ENCODE measurements at places on chromosomes 6 and 20. TPM values are rescaled to one million over a fixed set of nuclear protein-coding genes. Genes with fewer than 3 reads are reported as not detected.

Gene OXT
- total RNA-seq, result not detected

DNA sequence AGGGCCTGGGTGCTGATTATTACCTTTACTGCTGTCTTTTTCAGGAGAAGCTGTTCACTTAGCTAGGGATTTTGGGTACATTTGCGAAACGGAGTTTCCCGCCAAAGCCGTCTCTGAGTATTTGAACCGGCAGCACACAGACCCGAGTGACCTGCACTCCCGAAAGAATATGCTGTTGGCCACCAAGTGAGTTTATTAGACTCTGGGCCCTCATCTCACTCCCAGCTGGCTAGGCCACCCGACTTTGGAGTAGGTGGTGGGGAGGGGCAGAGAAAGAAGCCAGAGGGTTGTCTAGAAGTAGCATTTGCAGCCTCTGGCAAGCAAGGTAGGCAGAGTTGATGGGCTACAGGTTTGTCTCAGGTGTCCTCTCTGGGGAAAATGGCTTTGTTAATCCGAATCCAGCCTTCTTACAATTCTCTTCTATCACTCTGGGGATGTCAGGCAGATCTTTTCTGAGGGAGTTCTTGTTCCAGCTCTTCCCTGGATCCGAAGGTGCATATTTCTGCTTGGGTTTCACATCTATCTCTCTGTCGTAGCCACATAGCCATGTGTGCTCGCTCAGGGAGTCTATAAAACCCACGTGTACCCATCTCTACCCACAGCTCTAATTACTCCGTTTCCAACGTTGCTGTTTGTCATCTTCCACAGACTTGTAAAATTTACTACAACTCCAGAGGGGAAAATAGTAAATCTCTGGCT, 21.6 kb downstream of the TFAP2B start:
- H3K36me3 ChIP-seq, result no peaks in the 10 kb centered on the region
- peaks cover 100% of the 10 kb centered on the region for H3K27me3 ChIP-seq

- peak overlapping the region; percentile 95 for H3K27ac ChIP-seq
- H3K36me3 ChIP-seq, result no peaks in the 10 kb centered on the region
- peaks cover 74% of the 10 kb centered on the region for H3K4me1 ChIP-seq
- DNase-seq, result peak; percentile 75
Measured at GRCh38 chr20:64053841-64054661, 4.6 kb upstream of the SOX18 start.

Gene CRISP2
- total RNA-seq, result not detected

- no peaks in the 10 kb centered on the region for H3K4me1 ChIP-seq
- peaks cover 85% of the 10 kb centered on the region for H3K36me3 ChIP-seq
- no peak overlapping the region for H3K27ac ChIP-seq
- DNase-seq, result no peak
Measured at GRCh38 chr6:116595247-116595646, 21.0 kb upstream of the RSPH4A start.

DNA sequence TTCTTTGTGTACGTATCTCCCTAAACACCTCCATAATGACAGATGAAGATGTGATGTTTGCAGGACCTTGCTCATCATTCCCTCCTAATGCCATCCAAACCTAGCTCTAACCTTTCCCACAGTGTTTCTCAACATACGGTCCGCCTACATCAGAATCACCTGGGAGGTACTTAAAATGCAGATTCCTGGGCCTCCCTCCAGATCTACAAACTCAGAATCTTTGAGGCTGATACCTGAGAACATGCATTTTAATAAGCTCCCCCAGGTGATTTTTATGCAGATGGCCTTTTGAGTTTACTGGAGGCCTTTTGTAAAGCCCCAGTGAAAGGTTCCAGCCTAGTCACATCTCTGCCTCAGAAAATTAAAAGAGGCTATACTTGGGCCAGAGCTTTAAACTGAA, 40.5 kb downstream of the METTL24 start:
- no peak overlapping the region for H3K4me3 ChIP-seq
- DNase-seq, result no peak
- H3K27me3 ChIP-seq, result no peaks in the 10 kb centered on the region
- H3K36me3 ChIP-seq, result no peaks in the 10 kb centered on the region
- H3K27ac ChIP-seq, result no peak overlapping the region
- H3K4me1 ChIP-seq, result no peaks in the 10 kb centered on the region

DNA sequence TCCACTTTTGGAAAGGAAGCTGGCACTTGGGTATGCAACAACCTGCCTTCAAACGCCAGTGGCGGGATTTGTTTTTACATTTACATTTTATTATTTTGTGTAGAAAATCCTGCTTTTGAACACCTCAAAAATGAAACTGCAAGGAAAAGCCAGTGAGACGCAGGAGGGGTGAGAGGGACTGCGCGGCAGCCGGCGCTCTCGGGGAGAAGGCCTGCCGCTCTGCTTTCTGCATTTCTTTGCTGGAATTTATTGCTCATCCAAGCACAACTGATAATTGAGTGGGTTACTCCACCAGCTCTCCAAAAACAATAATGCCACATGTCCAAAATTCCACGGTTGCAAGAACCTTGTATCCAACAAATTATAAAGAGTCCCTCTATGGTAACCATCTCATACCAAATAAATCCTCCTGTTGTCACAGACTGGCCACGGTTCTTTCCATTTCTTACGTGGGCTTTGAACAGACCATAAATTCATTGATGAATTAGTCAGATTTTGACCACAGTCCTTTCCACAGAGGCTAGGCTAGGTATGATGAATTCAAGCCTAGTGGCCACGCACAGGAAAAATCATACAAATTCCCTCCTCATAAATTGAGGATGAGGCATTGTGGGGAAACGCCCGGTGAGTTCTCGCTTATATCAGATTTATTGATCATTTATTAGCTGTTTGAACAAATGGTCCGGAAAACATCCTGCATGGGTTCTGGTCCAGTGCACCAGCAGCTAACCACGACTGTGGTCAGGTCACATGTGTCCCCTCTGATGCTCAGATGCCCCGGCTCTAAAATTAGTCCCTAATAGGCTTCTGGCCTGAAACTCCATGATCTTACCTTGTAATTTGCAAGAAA, 31.6 kb upstream of the FOXC1 start:
- H3K27me3 ChIP-seq, result peaks cover 11% of the 10 kb centered on the region
- H3K4me3 ChIP-seq, result no peak overlapping the region
- DNase-seq, result no peak
- no peak overlapping the region for H3K27ac ChIP-seq
- no peaks in the 10 kb centered on the region for H3K36me3 ChIP-seq

- H3K4me1 ChIP-seq, result no peaks in the 10 kb centered on the region
- DNase-seq, result no peak
- H3K27me3 ChIP-seq, result no peaks in the 10 kb centered on the region
- no peaks in the 10 kb centered on the region for H3K36me3 ChIP-seq
Measured at GRCh38 chr20:54502179-54502578, 26.8 kb downstream of the DOK5 start.

- peaks cover 21% of the 10 kb centered on the region for H3K4me1 ChIP-seq
- H3K36me3 ChIP-seq, result no peaks in the 10 kb centered on the region
- DNase-seq, result no peak
Measured at GRCh38 chr6:68639826-68640490, 4.9 kb downstream of the ADGRB3 start.

GRCh38 chr20:45963059-45964005, 8.7 kb downstream of the ZNF335 start:
- DNase-seq, result no peak
- no peaks in the 10 kb centered on the region for H3K4me1 ChIP-seq
- H3K36me3 ChIP-seq, result peaks cover 100% of the 10 kb centered on the region
- H3K27ac ChIP-seq, result no peak overlapping the region
- H3K4me3 ChIP-seq, result no peak overlapping the region

Gene OPN5
- not detected for total RNA-seq

GRCh38 chr20:42779216-42779615, 410.5 kb downstream of the PTPRT start:
- H3K36me3 ChIP-seq, result no peaks in the 10 kb centered on the region
- H3K27ac ChIP-seq, result no peak overlapping the region
- no peak overlapping the region for H3K4me3 ChIP-seq
- peaks cover 8% of the 10 kb centered on the region for H3K27me3 ChIP-seq
- H3K4me1 ChIP-seq, result no peaks in the 10 kb centered on the region

- H3K4me1 ChIP-seq, result no peaks in the 10 kb centered on the region
- H3K36me3 ChIP-seq, result no peaks in the 10 kb centered on the region
- no peak for DNase-seq
- H3K4me3 ChIP-seq, result no peak overlapping the region
Measured at GRCh38 chr6:1851681-1852456, 242.2 kb downstream of the FOXC1 start.

Gene ETV7
- not detected for total RNA-seq

Gene TMEM14A
- total RNA-seq, result 10.9 TPM

DNA sequence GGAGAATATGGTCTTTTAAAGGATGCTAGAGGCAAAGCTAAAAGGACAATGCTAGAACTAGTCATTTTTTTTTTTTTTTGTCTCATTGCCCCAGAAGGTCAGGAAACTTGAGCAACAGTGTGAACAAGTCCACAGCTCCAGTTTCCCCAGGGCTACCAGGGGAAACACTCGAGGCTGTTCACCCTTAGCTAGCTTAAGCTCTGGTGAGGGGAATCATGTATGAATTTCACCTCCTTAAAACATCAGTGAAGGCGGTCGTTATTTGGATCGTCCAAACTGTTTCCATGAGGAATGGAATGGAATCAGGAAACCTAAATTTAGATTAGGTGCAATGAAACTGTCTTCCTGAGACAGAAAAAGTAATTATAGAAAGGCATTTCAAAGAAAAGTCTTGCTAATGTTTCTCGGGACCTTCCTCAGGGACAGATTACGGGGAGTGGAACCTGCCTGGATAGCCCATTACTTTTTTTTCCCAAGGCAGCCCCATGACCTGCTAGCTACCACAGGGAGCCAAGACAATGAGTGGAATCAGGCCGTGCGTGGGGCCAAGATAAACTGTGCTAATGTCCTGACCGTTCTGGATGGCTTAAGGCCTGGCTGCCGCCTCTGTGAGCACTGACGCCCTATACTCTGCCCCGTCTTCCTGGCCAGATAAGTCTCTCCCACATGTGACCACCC, 164.8 kb upstream of the SGK1 start:
- H3K27ac ChIP-seq, result peak overlapping the region; percentile 76
- no peak overlapping the region for H3K4me3 ChIP-seq
- H3K27me3 ChIP-seq, result no peaks in the 10 kb centered on the region
- DNase-seq, result peak; percentile 62

GRCh38 chr20:45935416-45936046, 1.0 kb downstream of the PCIF1 start:
- H3K36me3 ChIP-seq, result peaks cover 36% of the 10 kb centered on the region
- no peaks in the 10 kb centered on the region for H3K27me3 ChIP-seq
- no peak for DNase-seq
- H3K4me1 ChIP-seq, result peaks cover 41% of the 10 kb centered on the region

DNA sequence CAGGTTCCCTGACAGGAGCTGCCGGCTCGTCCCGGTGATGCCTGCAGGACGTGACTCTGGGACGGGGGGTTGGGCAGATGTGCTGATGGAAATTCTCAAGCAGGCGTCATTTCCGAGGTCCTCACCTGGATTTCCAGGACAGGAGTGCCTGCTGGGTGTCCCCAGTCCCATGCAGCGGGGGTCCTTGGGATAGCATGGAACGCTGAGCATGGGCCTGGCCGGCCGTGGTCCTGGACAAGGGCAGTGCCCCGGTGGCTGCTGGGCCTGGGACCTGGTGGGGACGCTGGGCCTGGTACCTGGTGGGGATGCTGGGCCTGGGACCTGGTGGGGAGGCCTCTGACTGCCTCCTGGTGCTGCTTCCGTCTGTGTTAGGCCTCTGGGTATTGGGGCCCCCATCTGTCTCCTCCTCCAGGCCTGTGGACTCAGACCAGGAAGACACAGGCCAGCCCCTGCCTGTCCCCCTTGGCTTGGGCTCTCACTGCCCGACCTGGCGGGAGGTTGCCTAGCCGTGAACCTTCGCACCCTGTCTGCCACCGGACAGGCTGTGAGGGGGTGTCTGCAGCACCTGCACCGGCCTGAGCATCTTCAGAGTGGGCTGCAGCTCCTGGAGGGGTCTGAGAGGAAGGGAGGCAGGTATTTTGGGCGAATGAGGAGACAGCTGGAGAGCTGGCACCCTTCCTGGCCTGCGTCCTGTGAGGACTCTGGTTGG, 6.2 kb downstream of the RTEL1 start:
- peaks cover 5% of the 10 kb centered on the region for H3K4me1 ChIP-seq
- H3K4me3 ChIP-seq, result no peak overlapping the region
- H3K36me3 ChIP-seq, result peaks cover 71% of the 10 kb centered on the region
- no peak overlapping the region for H3K27ac ChIP-seq
- no peaks in the 10 kb centered on the region for H3K27me3 ChIP-seq

DNA sequence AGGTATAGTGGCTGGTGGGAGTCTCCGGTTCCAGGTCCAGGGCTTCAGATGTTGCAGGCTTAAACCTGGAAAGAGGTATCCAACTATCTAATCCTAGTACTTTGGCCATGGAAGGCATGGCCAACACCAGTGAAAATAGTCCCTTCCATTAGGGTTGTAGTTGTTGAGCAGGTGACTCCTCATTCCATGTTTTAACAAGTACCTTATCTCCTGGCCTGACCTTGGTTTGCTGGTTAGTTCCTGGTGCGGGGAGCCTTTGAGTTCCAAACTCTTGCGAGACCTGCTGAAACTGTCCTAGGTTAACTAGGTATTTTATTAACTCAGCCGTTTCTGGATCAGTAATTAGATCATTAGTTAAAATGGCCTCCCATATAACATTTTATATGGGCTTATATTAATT, 165.1 kb upstream of the PROKR2 start:
- no peak for DNase-seq
- no peaks in the 10 kb centered on the region for H3K4me1 ChIP-seq

Gene DSP
- total RNA-seq, result 322 TPM

Gene C6orf52
- total RNA-seq, result 1.5 TPM

DNA sequence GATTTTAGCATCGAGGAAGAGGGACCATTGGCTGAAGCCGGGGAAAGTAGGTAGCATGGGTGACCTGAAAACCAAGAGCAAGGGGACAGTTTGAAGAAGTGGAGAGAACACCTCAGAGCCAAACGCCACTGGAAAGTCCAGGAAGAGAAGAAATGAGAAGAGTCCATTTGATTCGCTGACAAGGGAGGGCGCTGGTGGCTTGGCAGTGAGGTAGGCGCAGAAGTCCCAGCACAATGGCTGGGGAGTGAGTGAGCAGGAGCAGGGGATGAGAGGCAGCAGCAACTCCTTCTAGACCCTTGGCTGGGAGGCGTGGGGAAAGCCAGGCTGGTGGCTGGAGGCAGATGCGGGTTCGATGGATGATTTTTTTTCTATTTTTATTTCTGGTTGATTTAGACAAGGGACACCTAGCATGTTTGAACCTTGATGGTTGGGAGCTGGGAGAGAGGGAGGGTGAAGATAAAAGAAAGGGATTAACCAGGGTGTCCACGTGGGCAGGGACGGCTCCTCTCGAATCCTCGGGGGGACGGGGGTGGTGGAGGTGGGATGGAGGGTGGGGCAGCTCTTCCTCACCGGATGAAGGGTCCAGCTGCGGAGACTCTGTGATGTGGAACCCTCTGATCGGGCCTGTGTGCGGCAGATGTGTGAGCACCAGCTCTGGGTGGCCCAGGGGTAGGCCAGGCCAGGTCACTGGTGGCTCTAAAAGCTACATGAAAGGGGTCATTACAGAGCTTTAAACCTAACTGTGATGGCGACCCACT, 164.2 kb downstream of the NFATC2 start:
- H3K4me1 ChIP-seq, result peaks cover 18% of the 10 kb centered on the region
- no peak for DNase-seq
- no peak overlapping the region for H3K4me3 ChIP-seq
- H3K27ac ChIP-seq, result no peak overlapping the region

- H3K27me3 ChIP-seq, result peaks cover 5% of the 10 kb centered on the region
- H3K4me1 ChIP-seq, result no peaks in the 10 kb centered on the region
- H3K4me3 ChIP-seq, result no peak overlapping the region
Measured at GRCh38 chr20:52402950-52403349, 211.4 kb upstream of the ZFP64 start.

GRCh38 chr6:109701221-109701620, 10.1 kb downstream of the FIG4 start:
- no peak overlapping the region for H3K4me3 ChIP-seq
- no peaks in the 10 kb centered on the region for H3K27me3 ChIP-seq
- peaks cover 5% of the 10 kb centered on the region for H3K36me3 ChIP-seq
- no peak for DNase-seq

Gene HRH3
- total RNA-seq, result not detected

Gene TGM2
- total RNA-seq, result 846 TPM

Data from left ventricle myocardium inferior (tissue), 1 donor.